ENCODE measurements at places on chromosomes 6 and 20. TPM values are rescaled to one million over a fixed set of nuclear protein-coding genes. Genes with fewer than 3 reads are reported as not detected.

DNA sequence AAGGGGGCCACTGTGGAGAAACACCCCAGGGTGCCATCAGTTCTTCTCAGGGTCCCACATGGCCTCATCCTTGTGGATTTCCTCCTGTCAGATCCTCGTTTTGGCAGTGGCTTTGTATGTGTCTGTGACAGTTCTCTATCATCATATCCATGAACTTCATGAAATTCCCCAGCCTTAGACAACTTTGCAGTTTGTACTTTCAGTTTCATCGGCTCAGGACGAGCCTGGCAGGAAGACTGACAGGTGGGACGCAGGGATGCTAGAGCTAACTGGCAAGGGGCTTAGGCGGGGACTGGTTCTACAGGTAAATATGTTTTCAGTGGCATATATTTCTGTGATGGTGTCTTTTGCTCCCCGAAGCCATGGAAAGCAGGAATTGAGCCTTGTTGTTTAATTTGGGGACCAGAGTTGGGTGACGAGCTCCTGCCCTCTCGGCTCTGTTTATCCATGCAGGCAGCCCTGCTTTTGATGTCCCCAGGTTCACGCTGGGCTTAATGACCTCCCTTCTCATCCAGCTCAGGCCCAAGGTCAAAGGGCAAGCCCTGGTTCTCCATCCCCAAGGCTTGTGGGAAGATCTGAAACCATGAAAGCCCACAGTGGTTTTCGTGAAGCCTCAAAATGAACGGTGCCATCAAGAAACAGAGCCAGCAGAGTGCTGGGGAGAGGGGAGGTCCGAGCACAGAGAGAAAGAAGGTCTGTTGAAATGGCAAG, 11.2 kb downstream of the SDCBP2 start:
- no peak for DNase-seq

DNA sequence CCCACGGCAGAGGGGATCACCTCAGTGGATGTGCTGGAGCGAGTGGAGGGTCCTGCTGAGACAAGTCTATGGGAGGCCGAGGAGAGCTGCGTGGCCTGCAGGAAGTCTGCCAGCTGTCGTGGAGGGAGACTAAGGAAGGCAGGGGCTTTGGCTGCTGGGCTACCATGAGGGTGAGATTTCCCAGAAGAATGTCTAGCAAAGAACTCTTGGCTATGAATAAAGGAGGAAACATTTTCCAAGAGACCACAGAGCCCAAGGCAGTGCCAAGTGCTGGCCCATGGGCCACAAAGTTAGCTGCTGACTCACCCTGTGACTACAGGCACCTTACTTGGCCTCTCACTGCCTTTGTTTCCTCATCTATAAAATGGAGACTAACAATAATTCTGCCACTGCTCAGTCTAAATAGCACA, 73.4 kb downstream of the PRDM1 start:
- DNase-seq: no peak

Gene PDE10A
- 3.1 TPM for total RNA-seq

GRCh38 chr6:166268431-166268830, 39.8 kb downstream of the PRR18 start:
- no peak for DNase-seq

Gene SNAI1
- 0.44 TPM for total RNA-seq

- no peak for DNase-seq
Measured at GRCh38 chr6:148855744-148856143, 108.9 kb downstream of the UST start.

DNA sequence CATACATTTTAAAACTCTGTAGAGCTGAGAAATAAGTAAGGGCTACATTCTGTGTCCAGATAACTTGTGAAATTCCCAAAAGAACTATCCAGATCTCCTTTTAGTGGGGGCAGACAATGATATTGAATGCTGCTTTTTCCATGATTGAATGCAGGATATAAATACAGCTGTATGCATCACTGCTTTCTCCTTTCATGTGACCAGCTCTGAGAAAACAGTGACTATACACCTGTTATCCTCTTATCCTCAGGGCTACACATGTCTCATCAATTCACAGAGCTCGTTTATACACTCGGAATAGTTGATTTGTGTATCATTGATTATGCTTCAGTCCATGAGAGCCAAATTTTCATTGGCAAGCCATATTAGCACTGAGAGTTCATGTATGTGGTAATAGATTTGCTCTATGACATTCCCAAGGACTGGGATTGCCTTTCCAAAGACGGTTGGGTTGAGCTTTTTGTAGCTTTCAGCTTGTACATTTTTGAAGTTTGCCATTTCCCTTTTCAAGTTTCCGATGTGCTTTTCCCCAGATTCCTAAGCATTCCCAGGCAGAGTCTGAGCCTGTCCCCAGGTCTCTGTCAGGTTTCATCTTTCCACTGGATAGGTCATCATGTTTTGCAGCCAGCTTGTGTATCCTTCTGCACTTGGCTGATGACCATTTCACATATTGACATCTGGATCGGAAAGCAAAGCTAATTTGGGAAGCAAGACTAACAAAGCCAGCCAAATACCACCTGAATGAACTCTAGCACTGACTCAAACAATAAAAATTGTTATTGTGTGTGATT, 97.7 kb downstream of the RFX6 start:
- DNase-seq: no peak

DNA sequence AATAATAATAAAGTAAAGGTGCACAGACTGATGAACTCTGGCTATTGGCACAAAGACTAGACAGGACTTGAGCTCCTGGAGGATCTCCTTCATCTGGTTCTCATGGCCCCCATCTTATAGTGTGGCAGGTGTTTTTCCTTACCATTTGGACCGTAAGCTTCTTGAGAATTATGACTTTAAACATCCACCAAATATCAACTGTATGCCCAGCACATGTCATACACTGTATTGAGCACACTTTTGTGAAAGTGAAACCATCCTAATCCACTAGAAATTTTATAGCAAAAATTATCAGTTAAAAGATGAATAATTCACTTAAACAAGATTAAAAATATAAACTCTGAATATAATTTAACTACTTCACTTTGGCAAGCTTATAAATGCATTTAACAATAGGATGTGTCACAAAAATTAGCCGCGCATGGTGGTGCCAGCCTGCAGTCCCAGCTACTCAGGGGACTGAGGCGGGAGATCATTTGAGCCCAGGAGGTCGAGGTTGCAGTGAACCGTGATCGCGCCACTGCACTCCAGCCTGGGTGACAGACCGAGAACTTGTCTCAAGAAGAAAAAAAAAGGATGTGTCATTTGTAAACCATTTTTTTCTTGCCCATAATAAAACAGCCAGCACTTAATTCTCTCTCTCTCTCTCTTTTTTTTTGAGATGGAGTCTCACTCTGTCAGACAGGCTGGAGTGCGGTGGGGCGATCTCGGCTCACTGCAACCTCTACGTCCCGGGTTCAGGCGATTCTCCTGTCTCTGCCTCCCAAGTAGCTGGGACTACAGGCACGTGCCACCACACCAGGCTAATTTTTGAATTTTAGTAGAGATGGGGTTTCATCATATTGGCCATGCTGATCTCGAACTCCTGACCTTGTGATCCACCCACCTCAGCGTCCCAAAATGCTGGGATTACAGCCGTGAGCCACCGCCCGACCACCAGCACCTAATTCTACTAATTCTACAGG, 9.1 kb downstream of the HIVEP2 start:
- no peak for DNase-seq

DNA sequence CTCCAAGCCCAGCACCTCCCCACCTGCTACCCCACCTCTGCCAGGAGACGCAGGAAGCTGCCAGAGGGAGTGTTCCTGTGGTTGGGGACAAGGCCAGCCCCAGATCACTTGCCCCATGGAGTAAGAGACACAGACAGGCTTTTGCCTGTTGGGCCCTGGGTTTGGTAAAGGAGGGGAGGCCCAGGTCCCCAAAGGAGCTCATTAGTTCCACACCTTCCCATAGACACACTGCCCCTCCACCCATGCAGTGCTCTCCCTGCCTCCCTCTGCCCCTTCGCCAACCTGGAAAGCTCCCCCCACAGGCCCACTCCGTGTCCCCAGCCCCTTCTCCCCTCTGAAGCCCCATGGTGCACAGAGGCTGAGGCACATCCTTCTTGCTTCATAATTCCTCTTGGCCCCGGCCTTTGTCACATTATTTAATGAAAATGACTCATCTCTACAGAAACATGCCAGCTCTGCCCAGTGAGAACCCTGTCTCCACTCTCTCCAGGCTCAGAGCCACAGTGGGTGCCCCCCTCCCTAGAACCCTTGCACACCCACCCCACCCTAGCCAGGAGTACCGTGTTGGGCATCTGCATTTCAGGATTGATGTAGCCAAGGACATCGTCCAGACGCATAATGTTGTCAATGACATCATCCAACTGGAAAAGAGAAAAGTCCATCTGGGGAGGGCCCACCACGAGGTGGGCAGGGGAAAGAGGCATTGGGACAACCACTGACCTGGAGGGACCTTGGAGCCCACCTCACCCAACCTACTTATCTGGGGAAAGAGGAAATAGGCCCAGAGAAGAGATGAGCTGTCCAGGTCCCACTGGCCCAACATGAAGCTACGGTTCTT, 46.0 kb downstream of the TFEB start:
- no peak for DNase-seq

DNA sequence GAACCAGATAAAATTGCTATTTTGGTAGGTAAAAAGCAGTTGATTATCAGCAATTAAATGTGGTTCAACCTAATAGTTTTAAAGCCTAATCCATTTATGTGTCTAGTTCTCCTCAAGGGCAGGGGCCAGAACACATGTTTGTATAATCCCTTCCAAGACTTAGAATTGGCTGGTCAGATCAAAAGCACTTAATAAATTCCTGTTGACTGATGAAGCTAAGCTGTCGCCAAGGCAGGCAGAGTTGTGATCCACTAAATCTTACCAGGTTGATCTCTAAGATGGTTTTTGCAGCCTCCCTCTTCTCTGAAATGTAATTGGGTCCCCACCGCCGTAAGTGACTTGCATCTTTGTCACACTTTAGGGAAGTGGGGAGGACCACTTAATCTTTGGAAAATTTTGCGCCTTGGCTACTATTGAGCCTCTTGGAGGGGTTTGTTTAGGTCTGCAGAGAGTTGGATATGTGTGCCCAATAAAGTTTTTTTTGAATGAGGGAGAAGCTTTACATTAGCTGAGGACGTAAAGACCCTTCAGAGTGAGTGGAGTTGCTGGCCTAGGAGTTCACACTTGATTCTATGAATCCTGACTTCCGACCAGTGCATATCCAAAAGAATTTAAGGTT, 65.9 kb downstream of the PHF20 start:
- DNase-seq: no peak

Gene TFAP2A
- total RNA-seq: 39.1 TPM

- no peak for DNase-seq
Measured at GRCh38 chr20:56845546-56846086, 216.5 kb downstream of the TFAP2C start.

Data from esophagus squamous epithelium (tissue), 5 donors.